ENCODE measurements at places on chromosomes 5 and 9.

DNA sequence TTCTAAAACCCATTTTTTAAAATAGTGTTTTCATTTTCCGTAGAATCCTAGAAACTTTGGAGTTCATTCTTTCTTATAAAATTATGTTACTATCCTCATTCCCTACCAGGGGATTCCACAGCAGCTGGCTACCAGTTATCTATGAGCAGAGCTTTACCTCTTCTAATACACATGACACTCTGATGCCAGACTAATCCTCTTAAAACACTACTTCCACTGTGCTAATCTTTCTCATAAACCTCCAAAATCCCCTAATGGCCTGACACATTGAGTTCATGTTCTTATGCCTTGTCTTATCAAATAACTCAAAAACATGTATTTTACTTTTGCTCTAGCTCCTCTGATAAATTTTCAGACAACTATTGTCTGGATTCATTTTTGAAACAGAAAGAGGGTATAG, 633.6 kb upstream of the FTMT start:
- DNase-seq, result no peak

GRCh38 chr5:141898448-141899049, 20.3 kb upstream of the PCDH1 start:
- DNase-seq, result no peak

DNA sequence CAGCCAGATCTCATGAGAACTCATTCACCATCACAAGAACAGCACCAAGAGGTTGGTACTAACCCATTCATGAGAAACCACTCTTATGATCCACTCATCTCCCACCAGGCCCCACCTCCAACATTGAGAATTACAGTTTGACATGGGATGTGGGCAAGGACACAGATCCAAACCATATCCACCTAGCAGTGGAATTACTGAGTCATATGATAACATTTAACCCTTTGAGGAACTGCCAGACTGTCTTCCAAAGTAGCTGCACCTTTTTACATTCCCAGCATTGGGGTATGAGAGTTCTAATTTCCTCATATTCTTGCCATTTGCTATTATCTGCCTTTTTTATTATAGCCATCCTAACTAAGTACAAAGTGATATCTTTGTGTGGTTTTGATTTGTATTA, 51.9 kb downstream of the CTNNA1 start:
- DNase-seq, result no peak

GRCh38 chr9:116927726-116928125, 240.6 kb downstream of the TRIM32 start:
- DNase-seq, result no peak

DNA sequence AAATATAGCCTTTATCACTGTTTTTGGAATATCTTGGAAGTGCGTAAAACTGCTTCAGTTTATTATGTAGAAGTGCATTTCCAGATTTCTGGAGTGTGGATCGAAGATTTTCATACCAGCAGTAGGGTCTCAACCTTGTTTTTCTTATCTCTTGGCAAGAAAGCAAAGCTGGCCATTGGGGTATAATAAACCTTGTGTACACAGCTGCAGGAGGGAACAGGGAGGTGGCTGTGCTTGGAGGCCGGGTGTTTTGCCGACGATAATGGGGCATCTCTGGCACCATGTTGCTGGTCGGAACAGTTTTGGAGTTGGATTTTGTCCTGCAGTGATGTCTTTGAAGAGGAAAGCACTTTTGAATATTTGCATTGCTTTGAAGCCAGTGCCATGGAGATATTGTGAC, 308.8 kb upstream of the DMRT1 start:
- DNase-seq, result peak; percentile 69

DNA sequence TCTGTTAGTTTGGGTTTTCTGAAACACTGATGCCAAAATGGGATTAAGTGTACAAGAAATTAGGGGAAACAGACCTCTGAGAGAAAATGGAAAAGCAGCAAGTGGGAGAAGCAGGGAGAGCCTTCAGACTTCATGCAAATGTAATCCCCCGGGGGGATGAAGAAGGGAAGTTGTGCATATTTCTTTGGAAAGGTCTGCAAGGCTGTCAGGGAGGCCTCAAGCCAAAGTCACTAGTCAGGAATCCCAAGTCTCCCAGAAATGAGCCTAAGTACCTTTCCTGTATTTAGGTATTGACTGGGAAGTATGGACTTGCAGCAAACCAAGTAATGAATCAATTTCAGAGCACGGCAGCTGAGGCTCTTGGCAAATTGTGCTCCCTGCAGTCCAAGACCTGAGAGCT, 2.2 kb downstream of the FTMT start:
- no peak for DNase-seq

- no peak for DNase-seq
These were observed 339.1 kb upstream of the PRR16 start for GRCh38 chr5:120124961-120125360.

- DNase-seq, result no peak
These were observed 152.4 kb upstream of the RAPGEF1 start for GRCh38 chr9:131892162-131892707.

GRCh38 chr5:93800988-93801811, 59.8 kb upstream of the POU5F2 start:
- peak; percentile 28 for DNase-seq

DNA sequence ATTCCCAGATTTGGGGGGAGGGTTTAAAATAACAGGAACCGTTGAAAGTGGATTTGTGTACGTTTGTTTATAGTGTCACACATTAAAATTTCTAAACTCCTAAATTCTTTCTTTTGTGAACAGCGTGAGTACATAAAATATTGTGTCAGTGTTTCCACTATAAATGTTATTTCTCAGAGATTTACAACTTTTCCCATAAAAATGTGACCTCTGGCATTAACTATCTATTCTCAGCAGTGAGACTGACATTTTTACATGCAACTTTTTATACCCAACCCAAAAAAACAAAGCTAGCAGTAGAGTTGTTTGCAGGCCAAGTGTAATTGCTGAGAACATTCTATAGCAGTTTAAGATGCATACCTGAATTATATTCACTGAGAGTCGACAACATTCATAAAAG, 757.0 kb upstream of the ADAMTS16 start:
- DNase-seq, result no peak

DNA sequence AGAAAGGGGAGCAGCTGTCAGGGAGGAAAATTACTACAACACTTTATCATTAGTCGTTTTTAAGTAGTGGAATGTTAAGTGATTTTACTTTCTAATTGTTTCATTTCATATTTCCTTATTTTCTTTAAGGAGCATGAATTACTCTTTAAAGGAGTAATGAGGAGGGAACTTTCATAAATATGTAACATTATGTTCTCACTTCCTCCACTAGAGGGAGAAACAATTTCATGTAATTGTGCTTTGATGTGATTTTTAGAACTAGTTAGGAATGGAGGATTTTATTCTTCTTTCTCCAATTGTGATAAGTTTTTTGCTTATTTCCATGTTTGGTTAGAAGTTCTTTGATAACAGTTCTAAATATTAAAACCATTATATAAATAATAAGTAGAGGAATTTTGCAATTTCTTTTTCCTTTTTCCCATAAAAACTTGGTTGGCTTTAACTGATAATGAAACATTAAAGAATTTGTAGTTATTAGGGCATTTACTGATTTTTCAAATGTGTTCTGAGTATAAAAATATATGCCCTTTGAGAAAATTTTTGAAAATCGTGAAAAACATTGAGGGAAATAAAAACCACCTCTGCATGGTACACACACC, 25.6 kb downstream of the CEP78 start:
- no peak for DNase-seq

DNA sequence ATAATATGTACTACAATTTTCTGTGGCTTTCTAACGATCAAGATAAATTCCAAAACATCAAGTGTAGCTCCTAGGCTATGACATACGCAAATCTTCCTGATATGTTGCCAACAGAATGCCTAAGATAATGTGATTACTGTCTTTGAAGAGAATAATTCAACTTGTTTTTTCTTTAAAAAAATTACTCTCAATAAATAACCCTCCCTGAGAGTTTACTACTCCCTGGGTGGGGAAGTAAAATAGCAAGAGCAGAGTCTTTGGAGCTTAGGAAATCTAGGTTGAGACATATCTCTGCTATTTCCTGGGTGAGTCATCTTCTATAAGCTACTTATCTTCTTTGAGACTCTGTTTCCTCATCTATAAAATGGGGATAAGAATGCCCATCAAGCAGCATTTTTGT, 201.2 kb downstream of the ACTL7B start:
- no peak for DNase-seq

DNA sequence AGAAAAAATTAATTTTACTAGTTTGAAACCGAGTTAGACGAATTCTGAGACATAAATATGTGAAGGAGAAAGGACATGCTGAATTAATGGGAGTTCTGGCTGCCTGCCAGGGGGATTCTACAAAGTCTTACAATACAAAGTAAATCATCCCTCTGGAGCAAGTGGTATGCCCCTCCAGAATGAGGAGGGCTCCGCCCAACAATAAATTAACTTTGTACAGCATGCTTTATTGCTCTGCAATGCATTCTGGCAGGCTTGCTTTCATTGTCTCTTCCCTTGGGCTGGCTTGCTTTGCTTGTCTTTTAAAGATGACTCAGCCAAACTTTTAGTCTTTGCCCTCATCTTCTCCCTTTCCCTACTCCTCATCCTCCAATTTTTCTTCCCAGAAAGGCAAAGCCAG, 11.7 kb upstream of the PCDHB1 start:
- DNase-seq, result peak; percentile 57

DNA sequence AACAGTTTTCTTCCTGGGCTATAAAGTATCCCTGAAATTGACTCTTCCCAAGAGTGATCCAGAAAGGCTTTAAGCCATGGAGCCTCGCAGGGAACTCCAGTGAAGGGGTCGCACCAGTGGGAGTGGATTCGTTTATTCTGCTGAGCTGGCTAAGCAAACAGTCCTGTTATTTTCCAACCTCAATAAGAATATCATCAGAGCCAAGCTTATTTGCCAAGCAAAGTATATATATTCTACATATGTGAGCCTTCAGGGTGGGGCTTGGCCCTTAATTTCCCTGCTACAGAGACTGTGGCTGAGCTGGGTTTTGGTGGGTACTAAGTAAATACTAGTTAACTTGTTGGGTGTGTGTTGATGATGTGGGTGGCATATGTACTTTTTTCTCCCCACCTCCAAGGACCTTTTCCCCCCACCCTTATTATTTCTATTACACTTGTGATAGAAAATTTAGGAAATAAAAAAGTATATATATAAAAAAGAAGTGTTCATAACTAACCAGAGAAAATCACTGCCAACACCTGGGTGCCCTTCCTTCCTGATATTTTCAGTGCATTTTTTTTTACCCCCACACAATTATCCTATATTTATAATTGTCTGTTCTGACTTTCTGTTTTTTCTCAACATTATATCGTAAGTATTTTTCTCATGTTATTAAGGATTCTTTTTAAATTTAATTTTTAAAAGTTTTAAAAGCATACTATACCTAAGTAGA, 5.3 kb downstream of the GSN start:
- DNase-seq, result no peak

- DNase-seq, result no peak
These were observed 287.5 kb downstream of the ELAVL2 start for GRCh38 chr9:23538461-23539003.

GRCh38 chr5:76855961-76856360, 6.1 kb downstream of the S100Z start:
- no peak for DNase-seq

DNA sequence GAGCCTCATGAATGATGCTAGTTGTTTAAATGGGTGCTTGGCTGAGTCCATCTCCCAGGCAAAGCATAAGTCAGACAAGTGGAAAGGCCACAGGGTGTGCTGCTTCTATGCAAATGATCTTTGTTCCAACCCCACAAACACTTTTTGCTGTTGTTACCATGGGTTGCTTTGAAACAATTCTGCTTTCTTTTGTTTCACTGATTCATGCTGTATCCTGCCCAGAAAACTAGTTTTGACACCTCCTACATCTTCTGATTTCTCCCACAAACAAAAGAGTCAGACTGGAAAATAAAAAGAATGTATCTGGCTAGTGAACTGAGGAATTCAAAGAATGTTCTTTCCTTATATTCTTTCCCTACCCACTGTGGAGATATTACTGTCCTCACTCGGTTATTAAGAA, 298.6 kb downstream of the DIRAS2 start:
- DNase-seq, result no peak

- DNase-seq, result no peak
These were observed 801 bp upstream of the PRSS3 start for GRCh38 chr9:33794560-33794959.

DNA sequence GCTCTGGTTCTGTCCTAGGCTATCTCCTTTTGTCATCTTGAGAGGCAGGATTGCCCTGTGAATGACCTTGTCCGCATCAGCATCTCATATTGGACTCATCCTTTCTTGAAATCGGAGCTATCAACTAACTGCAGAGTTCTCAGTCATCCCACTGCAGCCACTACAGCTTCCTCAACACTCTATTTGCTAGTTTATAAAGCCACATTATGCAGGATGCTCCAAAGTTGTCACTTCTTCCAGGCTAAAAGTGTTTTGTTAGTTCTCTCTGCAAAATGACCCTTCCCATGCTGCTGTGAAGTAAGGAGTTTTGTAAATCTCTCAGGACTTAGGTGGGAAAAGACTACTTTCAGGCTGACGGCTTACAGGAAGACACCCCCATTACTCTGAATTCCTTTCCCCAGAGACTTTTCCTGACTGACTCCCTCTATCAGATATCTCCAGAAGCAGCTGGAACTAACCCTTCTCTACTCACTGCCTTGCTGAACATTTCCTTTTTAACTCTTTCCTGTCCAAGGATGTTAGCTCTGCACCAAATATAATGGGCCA, 257.6 kb downstream of the NFIB start:
- no peak for DNase-seq

GRCh38 chr5:145829708-145830361, 5.3 kb downstream of the PRELID2 start:
- no peak for DNase-seq

Measured in NCI-H1105 (cell line).